Endothelial cell (in vitro differentiated cells): ENCODE measurements at places on chromosomes 4 and X.

- DNase-seq: no peak
These were observed 173.1 kb upstream of the USP9X start for GRCh38 chrX:40912166-40912565.

DNA sequence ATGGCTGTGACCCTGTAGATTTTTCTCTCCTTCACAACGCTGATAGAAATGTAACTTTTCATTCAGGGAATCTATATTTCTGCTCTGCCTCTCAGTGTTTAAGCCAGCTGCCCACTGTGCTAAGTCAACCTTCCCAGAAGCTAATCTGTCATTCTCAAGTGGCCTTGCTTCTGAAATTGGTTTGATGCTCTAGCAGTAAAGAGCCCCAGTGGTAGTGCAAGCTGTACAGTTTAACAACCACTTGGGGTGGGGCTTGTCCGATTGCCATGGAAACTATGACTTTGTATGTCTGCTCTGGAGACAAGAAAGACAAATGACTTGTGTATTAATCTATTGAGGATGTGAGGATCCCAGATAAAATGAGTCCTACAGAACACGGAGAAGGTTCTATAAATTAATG lies 620.9 kb upstream of the GALNT7 start:
- DNase-seq: no peak

DNA sequence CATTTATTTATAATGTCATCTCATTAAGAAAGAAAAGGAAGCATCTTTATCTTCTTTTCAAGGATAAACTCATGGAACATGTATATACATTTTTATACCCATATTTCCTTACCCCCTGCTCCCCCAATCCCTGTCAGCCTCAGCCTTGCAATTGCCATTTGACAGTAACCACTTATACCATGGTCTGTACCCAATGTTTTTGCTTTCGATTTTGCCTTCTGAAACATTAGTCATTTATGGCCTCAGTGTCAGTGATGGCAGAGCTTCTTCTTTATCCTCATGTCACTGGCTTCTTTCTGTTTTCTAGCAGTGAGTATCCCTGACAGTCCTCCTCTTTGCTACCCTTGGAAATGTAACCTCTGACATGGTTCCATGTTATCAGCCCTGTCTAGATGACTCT lies 228.4 kb downstream of the SPRY1 start:
- DNase-seq: no peak

DNA sequence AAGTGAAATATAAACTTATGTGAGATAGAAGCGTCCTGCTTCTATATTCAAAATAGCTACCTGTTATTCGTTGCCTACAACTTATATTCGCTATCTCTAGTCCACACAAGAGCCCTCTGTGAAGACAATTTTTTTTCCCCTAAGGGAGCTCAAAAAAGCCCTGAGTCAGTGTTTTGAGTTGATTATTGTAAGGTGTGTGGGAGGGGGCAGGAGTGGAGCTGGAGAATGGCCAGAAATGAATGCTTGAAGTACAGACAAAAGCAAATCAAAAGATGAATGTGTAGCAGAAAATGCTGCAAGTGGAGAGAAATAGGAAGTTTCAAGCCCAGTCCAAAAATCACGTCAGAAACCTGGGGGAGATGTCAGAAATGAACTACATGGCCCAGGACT lies 655.0 kb upstream of the LCORL start:
- DNase-seq: no peak

DNA sequence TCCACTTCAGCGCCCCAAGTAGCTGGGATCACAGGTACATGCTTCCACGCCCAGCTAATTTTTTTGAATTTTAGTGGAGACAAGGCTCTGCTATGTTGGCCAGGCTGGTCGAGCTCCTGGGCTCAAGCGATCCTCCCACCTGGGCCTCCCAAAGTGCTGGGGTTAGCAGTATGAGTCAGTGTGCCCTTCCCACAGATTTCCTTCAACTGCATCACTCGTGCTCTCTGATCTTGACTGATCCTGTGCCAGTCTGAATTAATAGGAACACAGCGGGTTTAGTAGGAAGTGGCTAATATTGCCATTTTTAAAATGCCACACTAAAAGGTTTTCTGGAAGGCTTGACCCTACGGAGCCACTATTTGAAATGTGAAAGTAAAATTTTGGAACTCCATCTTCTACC lies 4.3 kb upstream of the SHROOM2 start:
- DNase-seq: no peak

- DNase-seq: no peak
These were observed 115.6 kb downstream of the SPANXA1 start for GRCh38 chrX:141468940-141469339.

DNA sequence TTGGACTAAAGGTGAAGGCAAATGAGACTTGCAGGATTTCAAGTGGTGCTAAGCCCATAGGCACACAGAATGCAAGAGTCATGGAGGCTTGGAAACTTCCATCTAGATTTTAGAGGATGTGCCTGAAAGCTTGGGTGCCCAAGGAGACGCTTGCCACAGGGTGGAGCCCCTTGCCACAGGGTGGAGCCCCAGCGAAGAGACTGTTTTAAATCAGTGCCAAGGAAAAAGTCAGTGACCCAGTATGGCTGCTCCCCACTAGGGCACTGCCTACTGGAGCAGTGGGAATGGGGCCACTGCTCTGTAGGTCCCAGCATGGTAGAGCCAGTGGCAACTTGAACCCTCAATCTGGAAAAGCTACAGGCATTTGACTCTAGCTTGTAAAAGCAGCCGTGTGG lies 794.2 kb upstream of the LCORL start:
- no peak for DNase-seq

DNA sequence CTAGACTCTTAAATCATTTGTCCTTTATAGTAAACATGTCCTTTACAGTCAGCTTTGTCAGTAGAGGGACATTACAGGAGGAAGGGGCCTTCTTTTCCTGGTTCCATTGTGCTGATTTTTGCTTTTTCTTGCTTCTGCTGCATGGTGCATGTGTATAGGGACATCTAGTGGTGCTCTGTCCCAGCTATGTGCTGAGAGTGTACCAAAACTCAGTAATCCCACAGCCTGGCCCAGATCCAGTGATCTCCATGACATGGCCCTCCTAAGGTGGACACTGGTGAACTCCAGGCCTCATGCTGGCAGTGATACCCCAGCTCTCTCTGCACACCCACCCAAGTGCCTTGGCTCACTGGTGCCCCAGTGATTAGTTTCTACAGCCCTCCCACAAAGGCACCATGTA lies 45.2 kb downstream of the MAGEB17 start:
- peak; percentile 9 for DNase-seq

DNA sequence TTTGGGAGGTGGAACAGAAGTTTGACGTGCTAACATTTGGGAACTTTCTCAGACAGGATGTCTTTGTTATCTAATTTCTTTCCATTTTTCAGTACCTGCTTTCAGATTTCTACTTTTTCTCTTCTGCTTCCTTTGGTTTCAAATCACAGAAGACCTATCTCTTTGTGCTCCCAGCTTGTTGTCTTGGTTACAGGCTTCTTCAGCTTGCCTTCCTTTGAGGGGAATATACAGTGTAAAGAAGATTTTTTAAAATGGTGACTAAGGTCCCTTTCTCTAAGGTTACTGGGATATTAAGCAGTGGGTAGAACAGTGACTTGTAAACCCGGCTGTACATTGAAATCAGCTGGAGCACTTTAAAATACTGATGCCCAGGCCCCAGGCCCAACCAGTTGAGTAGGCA lies 48.0 kb downstream of the TMEM164 start:
- no peak for DNase-seq

GRCh38 chr4:147492306-147492705 lies 11.4 kb downstream of the EDNRA start:
- no peak for DNase-seq

- no peak for DNase-seq
These were observed 90.7 kb downstream of the FAM53A start for GRCh38 chr4:1593458-1593857.

GRCh38 chr4:57442831-57443291 lies 332.7 kb upstream of the IGFBP7 start:
- peak; percentile 73 for DNase-seq

GRCh38 chr4:158821228-158821971 lies 52.6 kb downstream of the FNIP2 start:
- DNase-seq: no peak

- no peak for DNase-seq
These were observed 18.4 kb upstream of the P2RY8 start for GRCh38 chrX:1555370-1555769.

DNA sequence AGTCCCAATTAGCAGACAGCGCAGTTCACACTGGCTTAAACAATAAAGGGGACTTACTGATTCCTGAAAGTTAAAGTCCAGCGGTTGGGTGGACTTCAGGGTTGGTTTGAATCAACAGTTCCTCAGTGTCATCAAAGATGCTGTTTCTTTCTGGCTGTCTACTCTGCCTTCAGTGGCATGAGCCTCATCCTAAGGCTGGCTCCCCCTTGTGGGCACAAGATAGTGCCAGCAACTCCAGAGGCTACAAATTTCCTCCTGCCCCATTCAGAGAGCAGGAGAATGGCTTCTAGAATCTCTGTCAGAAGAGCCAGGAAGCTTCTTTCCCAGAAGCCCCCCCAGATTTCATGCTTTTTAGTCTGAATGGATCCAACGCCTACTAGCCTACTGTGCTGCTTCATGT lies 82.4 kb upstream of the MTM1 start:
- DNase-seq: peak; percentile 45
